ENCODE measurements at places on chromosomes 6 and 20.

DNA sequence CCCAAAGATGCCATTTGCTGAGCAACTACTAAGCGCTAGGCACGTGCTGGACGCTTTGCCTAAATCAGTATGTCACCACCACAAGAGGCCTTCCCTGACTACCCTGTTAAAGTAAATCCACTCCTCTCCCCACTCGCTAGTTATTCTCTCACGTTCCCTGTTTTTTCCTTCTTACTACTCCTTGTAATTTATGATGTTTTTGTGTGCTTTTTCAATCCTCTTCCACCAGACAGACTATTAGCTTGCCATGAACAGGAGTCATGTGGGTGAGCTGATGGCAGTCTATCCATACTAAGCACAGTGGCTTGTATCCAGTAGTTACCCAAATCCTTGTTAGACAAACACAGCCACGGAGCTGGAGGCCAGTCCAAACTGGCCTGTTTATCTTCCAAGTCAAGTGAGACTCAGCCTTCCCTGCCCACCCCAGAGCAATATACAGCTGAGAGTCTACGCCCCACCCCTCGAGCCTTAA lies 41.2 kb downstream of the C6orf132 start:
- peaks cover 51% of the 10 kb centered on the region for H3K4me1 ChIP-seq
- H3K27ac ChIP-seq, result peak overlapping the region; percentile 81
- no peaks in the 10 kb centered on the region for H3K27me3 ChIP-seq

DNA sequence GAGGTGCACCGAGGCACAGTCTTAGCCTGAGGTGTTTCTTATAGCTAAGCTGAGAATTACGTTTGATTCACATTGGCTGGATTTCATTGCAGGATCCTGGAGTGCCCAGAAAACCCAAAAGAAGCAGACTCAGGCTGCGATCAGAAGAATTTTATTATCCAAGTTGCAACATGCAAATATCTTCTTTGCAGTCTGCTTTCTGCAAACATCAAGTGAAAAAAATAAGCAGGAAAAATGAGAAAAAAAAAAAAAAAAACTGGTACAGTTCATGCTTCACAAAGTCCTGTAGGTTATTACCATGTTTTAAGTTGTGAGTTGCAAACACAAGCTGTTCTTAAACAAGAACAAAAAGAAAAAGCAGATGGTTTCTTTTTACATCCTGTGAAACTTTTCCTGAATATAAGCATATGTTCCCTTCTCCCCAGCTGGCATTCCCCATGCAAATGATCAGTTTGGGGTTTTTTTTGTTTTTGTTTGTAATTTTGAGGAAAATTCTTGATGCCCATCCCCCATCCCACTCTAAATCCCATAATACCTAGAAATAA lies 349.0 kb downstream of the CBLN4 start:
- no peak overlapping the region for H3K27ac ChIP-seq
- no peaks in the 10 kb centered on the region for H3K36me3 ChIP-seq
- no peaks in the 10 kb centered on the region for H3K4me1 ChIP-seq
- no peak for DNase-seq
- no peak overlapping the region for H3K4me3 ChIP-seq
- no peaks in the 10 kb centered on the region for H3K27me3 ChIP-seq

- no peak for DNase-seq
- no peak overlapping the region for H3K4me3 ChIP-seq
- H3K4me1 ChIP-seq, result peaks cover 54% of the 10 kb centered on the region
- H3K36me3 ChIP-seq, result peaks cover 39% of the 10 kb centered on the region
- H3K27me3 ChIP-seq, result no peaks in the 10 kb centered on the region
- no peak overlapping the region for H3K27ac ChIP-seq
Observed at GRCh38 chr6:75278474-75279077, 6.0 kb downstream of the TMEM30A start.

GRCh38 chr6:6543181-6543879 lies 45.2 kb upstream of the LY86 start:
- H3K36me3 ChIP-seq, result peaks cover 2% of the 10 kb centered on the region
- H3K27ac ChIP-seq, result no peak overlapping the region
- H3K27me3 ChIP-seq, result peaks cover 93% of the 10 kb centered on the region
- no peak for DNase-seq

DNA sequence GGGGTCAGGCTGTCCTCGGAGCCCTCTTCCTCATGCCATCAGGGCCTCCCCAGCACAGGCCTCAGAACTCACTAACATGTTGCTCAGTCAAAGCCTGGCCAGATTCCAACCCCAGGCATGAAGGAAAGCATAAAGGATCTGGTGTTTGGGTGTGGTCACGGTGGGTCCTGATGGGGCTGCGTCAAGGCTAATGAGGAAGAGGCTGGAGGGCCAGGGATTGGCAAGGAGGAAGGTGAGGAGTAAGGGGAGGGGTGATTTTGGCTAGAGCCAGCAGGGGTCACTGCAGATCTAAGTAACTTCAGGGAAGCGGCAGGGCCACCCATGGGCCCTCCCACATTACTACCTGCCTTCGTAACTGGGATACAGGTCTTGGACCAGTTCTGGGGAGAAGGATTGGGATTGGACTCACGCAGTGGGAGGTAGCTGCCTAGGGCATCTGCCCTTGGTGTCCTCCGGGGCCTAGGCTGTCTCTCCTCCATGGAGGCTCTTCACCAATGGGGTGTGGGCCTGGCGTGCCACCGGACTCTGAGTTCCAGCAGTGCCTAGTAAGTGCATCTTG lies 36.2 kb upstream of the MRPS18A start:
- no peak overlapping the region for H3K27ac ChIP-seq
- DNase-seq, result peak; percentile 82
- no peaks in the 10 kb centered on the region for H3K36me3 ChIP-seq
- H3K4me3 ChIP-seq, result no peak overlapping the region
- peaks cover 23% of the 10 kb centered on the region for H3K27me3 ChIP-seq

DNA sequence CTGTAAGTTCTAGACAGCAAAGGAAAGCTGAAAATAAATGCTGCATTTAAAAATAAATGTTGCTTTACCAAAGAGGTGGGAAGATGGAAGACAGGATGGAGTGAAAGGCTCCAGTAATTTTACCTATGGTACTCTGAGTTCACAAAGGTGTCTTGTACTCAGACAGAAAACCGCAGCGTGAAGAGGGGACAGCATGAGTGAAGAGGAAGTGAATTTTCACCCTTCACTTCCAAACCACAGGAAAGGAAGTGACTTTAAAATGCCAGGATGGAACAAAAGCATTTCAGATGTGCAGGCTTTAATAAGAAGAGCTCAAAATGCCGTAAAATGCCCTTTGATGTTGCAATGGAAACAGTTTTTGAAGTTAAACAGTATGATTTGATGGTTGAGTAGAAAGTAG lies 91.2 kb upstream of the TINAG start:
- no peak overlapping the region for H3K27ac ChIP-seq
- H3K4me3 ChIP-seq, result no peak overlapping the region
- H3K27me3 ChIP-seq, result no peaks in the 10 kb centered on the region
- no peaks in the 10 kb centered on the region for H3K4me1 ChIP-seq
- no peak for DNase-seq
- no peaks in the 10 kb centered on the region for H3K36me3 ChIP-seq

- peaks cover 17% of the 10 kb centered on the region for H3K36me3 ChIP-seq
- H3K27ac ChIP-seq, result no peak overlapping the region
- peaks cover 54% of the 10 kb centered on the region for H3K4me1 ChIP-seq
- DNase-seq, result no peak
Observed at GRCh38 chr6:15283986-15284361, 38.1 kb downstream of the JARID2 start.

DNA sequence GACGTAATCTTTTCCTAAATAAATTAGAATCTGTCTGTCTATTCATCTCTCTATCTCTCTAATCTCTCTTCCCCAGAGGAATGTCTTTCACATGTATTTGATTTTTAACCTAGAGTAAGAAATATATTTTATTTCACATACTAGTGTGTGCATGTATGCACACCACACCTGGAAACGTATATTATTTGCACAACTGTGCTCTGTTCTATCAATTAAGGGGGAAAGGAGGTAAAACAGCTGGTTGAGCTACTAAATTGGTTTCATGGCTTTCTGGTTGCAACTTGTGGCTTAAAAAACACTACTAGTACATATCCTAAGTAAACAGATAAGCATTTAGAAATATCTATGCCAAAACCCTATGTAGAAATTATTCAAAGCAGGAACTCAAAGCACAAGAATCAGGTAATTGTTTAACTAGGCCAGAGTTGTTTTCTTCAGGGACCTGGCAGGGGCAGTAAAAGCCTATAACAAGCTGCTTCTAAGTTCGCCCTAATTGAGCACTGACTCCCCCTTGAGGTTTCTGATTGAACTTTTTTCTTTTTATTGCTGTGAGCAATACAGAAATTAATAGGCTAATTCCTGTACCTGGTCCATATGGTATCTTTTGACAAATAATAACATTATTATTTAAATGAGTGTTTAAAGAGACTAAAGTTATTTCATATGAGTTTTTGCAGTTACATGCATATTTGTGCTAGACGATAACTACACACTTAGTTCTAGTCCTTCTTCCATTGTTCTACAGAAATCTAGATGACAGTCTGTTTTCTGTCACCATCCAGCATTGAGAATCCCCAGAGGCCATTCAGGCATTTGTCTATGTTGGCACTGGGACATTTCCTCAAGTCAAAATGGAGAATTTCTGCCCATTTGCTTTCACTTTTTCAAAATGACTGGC lies 88.6 kb downstream of the MCHR2 start:
- H3K27ac ChIP-seq, result no peak overlapping the region
- no peaks in the 10 kb centered on the region for H3K4me1 ChIP-seq
- H3K27me3 ChIP-seq, result peaks cover 26% of the 10 kb centered on the region

DNA sequence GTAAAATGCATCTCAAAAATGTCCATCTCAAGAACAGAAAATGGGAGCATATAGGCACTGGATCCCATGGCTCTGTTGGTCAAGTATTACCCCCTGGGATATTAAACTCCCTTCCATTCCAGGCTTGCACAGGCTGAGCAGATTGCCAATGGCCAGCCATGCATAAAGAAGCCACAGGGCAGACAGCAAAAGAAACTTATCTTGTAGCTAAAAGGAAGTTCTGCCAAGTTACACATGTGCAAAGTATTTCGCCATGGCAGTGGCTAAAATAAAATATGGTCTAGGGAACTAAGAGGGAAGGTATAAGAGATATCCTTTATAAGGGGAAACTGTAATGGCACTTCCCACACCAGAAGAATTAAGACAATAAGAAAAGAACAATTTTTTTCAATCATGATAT lies 415.6 kb upstream of the BTBD3 start:
- no peaks in the 10 kb centered on the region for H3K4me1 ChIP-seq
- no peaks in the 10 kb centered on the region for H3K27me3 ChIP-seq
- no peak overlapping the region for H3K27ac ChIP-seq

- H3K36me3 ChIP-seq, result no peaks in the 10 kb centered on the region
- H3K4me3 ChIP-seq, result no peak overlapping the region
- H3K27ac ChIP-seq, result no peak overlapping the region
- DNase-seq, result peak; percentile 35
- H3K27me3 ChIP-seq, result peaks cover 30% of the 10 kb centered on the region
Observed at GRCh38 chr20:36311854-36312723, 6.0 kb downstream of the DLGAP4 start.

DNA sequence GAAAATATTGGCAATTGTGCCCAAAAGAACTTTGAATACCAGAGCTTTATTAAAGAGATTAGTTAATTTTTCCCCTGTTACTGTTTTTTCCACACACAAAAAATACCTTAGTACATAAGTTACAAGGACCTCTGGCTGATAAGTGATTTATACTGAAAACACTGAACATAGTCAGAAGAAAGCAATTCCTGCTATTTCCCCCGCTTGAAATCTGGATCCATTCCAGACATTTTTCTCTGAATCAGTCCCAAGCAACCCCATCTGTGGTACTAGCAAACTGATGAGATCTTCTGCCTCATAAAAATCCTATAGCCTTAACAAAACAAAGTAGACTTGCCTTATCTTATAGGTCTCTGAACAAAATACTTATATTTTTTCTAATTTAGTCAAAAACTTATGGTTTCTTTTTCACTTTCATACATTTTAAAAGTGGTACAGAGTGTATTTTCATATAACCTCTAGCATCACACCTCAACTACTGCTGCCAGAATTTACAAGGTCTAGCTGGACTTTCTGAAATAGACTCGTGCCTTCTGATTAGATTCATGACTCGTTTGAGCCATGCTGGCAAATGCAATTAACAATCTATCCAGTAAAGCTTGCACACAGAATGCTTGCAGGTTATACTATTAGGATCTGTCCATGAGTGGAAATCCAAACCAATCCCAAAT lies 111.9 kb downstream of the TBX18 start:
- no peaks in the 10 kb centered on the region for H3K4me1 ChIP-seq
- no peak for DNase-seq
- H3K4me3 ChIP-seq, result no peak overlapping the region
- H3K27ac ChIP-seq, result no peak overlapping the region
- H3K36me3 ChIP-seq, result no peaks in the 10 kb centered on the region
- no peaks in the 10 kb centered on the region for H3K27me3 ChIP-seq

DNA sequence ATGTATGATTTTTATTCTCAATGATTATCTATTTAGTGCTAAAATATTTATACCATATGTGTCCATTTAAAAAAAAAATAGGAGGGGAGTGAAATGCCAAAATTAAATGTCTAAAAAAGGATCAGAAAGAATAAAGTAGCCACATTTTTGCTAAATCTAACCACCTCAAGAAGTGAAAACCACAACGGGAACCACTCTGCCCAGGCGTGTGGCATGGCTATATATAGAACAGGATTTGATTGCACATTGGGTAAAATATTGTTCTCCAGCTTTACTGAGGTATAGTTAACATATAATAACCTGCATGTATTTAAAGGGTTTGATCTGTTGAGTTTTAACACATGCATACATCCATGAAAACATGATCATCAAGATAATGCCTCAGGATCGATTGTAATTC lies 19.0 kb upstream of the AFDN start:
- no peaks in the 10 kb centered on the region for H3K4me1 ChIP-seq
- DNase-seq, result no peak
- H3K27ac ChIP-seq, result no peak overlapping the region
- H3K36me3 ChIP-seq, result no peaks in the 10 kb centered on the region

GRCh38 chr20:44031781-44032582 lies 117.3 kb downstream of the TOX2 start:
- H3K27ac ChIP-seq, result no peak overlapping the region
- peaks cover 70% of the 10 kb centered on the region for H3K4me1 ChIP-seq
- peak; percentile 34 for DNase-seq
- peaks cover 93% of the 10 kb centered on the region for H3K27me3 ChIP-seq
- H3K4me3 ChIP-seq, result no peak overlapping the region

GRCh38 chr6:78570044-78570443 lies 297.3 kb upstream of the IRAK1BP1 start:
- no peaks in the 10 kb centered on the region for H3K27me3 ChIP-seq
- no peaks in the 10 kb centered on the region for H3K4me1 ChIP-seq
- no peaks in the 10 kb centered on the region for H3K36me3 ChIP-seq
- no peak for DNase-seq

GRCh38 chr6:32938494-32938893 lies 2.3 kb downstream of the HLA-DMB start:
- H3K27me3 ChIP-seq, result no peaks in the 10 kb centered on the region
- H3K36me3 ChIP-seq, result peaks cover 13% of the 10 kb centered on the region
- H3K4me3 ChIP-seq, result no peak overlapping the region
- no peak overlapping the region for H3K27ac ChIP-seq
- peaks cover 50% of the 10 kb centered on the region for H3K4me1 ChIP-seq
